ENCODE measurements at places on chromosomes 4 and X.

DNA sequence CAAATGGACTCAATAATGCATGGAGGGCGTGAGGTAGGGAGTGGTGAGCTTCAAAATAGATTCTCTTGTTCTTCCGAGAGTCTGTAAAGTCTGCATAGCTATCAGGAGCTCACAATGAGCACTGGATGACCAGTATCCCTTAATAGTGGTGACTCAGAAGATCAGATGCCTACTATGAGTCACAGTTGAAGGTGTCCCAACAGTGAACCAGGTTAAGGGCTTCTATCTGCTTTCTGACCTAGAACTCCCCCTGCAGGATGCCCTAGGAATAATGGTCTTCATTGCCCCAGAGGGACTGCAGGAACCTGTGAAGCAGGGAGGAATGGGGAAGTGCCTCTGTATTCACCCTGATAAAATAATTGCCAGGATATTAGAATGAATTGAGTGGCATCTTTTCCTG lies 22.1 kb downstream of the DGKK start:
- peak; percentile 47 for DNase-seq

DNA sequence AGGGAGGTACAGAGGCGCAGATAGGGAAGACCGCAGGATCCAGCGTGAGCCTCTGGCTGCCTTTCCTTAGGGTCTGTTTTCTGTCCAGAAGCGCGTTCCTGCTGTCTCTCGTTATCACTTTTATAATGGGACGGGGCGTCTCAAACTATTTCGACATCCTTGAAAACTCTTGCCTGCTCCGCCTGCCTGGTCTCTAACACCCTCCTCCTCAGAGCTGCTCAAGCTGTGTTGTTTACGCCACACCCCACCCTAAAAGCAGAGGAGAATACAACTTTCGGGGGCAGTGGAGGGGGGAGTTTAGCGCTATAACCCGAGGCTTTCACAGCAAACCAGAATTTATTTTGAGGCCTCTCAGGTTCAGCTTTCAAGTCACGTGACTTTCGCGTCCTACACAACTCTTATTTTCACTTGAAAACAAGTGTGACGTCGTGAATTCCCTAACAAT lies 646 bp upstream of the FAM3A start:
- no peak for DNase-seq

DNA sequence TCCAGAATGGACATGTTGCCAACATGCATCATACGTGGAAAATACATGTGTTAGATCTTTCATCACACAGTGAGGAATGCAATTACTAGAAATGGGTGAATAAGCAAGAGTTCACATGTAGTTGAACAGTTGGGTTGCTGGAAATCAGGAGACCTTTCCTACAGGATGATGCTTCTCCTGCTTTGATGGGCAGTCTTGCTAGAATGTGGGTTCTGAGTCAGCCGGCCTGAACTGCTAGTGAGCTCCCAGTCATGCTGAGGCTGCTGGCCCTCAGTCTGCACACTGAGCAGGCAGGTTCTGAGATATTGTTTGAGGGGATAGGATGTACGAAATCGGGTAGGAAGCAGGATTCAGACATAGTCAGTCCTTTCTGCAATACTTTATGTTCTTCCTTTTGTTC lies 20.2 kb downstream of the MSL3 start:
- DNase-seq = no peak

GRCh38 chrX:33385546-33385945 lies 174.2 kb upstream of the DMD start:
- DNase-seq = no peak

GRCh38 chr4:143531380-143531779 lies 17.9 kb downstream of the SMARCA5 start:
- DNase-seq = no peak

DNA sequence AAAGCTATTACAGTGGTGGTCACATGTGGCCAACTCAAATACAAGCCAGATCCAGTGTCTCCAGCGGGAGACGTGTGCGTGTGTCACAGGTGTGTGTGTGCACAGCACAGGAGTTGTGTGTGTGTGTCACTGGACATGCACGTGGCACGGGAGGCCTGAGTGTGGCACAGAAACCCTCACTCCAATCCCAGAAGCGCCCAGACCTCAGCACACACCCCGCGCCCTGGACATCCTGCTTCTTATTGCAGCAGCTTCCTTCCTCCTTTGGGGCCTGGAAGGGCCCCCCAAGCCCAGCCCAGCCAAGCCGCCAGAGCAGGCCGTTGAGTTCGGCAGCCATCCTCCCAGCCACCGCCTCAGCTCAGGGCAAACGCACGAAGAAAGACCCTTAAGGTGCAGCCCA lies 37.9 kb downstream of the ACOX3 start:
- no peak for DNase-seq

DNA sequence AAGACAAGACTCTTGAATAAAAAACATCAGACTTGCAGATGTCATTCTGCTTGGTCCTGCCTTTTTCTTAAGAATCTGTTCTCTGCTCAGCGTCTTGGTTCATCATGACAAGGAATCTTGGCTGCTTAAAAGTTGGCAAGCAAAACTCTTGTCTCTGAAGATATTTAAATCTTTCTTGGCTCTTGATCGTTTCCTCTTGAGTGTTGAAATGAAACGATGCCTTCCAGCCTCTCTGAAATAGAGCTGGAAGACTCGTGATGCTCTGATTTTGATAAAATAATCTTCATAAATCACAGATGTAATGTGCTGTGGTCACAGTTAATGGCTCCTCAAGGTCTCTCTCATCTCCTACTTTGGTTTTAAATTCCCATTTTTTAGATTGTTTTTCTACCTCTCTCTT lies 39.9 kb upstream of the TMEM192 start:
- DNase-seq = no peak

GRCh38 chr4:105599932-105600655 lies 47.7 kb downstream of the ARHGEF38 start:
- DNase-seq = no peak

GRCh38 chrX:73239242-73239641 lies 24.6 kb upstream of the NAP1L2 start:
- no peak for DNase-seq

- DNase-seq = no peak
These were observed 48.2 kb downstream of the FGFBP1 start for GRCh38 chr4:15890246-15890829.

- DNase-seq = no peak
These were observed 33.2 kb downstream of the WFS1 start for GRCh38 chr4:6302869-6303268.

DNA sequence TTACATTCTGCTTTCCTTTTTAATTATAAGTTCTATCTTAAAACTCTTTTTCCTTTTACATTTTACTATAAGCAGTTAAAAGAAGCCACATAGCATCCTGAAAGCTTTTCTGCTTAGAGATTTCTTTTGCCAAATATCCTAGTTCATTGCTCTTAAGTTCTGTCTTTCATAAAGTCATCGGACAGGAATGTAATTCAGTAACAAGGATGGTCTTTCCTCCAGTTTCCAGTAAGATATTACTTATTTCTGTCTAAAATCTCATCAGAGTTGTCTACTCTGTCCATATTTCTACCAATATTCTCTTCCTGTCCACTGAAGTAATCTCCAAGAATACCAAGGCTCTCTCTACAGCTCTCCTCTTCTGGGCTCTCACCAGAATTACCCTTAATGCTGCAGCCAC lies 37.5 kb upstream of the ADH1C start:
- DNase-seq = no peak

- no peak for DNase-seq
These were observed 131.4 kb downstream of the PTTG2 start for GRCh38 chr4:38091636-38092035.

DNA sequence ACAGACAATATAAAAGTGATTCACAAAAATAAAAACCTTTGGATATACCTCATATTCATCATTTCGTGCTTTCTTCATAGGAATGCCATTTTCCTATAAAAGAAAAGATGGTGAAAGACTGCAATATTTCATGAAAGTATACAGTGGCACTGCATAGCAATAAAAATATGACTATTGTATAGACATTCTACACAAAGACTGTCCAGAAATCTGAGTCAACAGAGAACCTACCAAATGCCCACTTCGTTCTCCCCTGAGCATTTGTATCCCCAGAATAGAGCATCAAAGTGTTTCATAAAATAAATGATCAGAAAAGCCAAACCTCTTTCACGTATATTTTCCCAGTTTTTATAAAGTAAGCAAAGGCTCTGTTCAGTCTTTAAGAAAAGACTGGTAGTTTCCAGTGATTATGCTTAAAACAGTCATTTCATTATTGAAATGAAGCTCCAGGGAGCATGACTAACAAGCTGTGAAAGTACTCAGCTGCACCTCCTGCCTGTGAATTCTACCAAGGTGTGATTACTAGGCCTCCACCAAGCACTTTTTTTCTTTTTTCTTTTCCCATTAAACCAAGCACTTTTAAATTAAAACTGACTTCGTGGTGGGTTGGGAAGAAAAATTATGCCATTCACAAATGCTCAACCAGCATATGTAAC lies 20.2 kb downstream of the PPA2 start:
- DNase-seq = peak; percentile 62

DNA sequence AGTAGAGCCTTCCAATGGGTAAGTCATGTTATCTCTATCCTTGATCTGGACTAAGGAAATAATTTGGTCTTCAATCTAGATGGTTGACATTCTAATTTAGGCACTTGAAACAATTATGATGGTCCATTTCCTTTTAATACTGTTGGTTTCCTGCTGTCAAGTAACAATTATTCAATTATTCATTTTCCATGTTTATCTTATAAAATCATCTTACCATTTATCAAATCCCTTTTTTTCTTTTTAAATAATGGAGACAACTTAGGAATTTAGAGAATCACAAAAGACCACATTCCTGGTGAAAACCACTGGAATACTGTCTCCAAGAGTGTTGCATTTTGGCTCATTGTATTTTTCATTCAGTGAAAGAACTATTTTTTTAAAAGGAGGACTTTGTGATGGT lies 148.7 kb upstream of the CTSO start:
- no peak for DNase-seq

DNA sequence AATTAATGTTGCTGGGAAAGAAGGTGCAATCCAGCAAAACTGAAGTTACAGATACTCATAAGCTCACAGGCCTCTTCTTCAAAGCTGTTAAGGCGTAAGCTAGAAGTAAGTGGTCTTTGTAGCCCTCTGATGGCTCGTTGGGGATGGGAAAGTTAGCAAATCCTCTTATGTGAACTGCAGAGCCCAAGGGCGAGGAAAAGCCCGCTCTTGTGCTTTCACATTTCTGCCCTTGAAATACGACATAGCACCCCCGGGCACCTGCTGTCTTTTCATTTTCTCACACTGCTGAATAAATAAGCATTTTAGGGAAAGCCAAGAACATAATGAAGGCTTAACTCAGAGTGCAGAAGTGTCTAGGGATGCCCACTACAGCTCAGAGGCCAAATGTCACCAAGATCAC lies 73.1 kb upstream of the SORBS2 start:
- DNase-seq = no peak

- no peak for DNase-seq
These were observed 174.5 kb downstream of the NKX6-1 start for GRCh38 chr4:84324303-84325245.

- DNase-seq = peak; percentile 12
These were observed 100.2 kb upstream of the IL13RA1 start for GRCh38 chrX:118627084-118627758.

GRCh38 chr4:27684610-27685011 lies 824.0 kb downstream of the STIM2 start:
- peak; percentile 43 for DNase-seq

DNA sequence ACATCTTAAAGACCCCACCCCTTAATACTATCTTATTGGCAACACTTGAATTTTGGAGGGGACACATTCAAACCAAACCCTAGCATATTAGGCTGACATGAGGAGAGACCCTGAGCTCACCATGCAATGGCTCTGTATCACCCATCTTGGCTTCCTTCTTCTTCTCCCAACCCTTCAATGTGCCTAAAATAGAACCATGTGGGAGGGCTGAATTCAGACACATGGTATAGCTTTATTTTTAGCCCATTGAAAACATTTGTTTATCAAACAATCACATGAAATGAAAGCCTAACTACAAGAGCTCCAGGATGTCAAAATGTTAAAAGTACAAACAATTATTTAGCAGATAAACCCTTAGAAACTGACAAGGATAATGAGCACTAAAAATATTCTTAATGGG lies 81.6 kb downstream of the RASL11B start:
- DNase-seq = no peak

DNA sequence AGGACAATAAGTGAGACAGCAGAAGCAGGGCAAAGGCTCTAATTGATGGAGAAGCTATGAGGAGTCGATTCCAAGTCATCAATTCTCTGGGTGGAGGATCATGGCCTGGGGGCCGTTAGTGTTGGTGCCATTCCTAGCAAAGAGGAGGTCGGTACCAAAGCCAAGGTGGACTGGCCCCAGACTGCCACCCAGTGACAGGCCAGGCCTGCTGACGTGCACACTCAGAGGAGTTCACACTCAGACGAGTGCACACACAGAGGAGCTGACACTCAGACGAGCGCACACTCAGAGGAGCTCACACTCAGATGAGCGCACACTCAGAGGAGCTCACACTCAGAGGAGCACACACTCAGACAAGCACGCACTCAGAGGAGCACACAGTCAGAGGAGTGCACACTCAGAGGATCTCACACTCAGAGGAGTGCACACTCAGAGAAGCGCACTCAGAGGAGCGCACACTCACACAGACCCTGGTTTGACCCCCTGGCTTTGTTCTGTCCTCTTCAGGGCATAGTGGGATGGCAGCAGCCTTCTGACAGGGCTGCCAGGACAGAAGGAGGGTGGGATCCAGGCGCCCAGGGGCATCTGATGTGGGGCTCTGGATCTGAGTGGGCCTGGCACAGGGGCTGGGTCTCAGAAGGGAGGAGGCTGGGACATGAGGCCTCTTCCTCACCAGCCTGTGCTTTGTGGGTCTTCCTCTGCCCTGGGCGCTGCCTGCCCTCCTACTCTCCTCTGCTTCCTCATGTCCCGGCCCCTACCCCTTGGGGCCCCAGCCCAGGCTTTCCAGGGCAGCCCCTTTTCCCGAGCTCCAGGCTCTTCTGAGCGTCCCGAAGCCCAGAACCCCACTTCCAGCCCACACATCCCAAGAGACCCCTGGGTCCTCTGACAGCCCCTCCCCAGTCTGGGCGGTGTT lies 41.7 kb upstream of the NKX1-1 start:
- DNase-seq = no peak

GRCh38 chr4:113645771-113646441 lies 115.6 kb downstream of the CAMK2D start:
- DNase-seq = no peak

- no peak for DNase-seq
These were observed 20.9 kb downstream of the MPP1 start for GRCh38 chrX:154784149-154784995.

- no peak for DNase-seq
These were observed 25.0 kb upstream of the CWH43 start for GRCh38 chr4:48960988-48961635.

DNA sequence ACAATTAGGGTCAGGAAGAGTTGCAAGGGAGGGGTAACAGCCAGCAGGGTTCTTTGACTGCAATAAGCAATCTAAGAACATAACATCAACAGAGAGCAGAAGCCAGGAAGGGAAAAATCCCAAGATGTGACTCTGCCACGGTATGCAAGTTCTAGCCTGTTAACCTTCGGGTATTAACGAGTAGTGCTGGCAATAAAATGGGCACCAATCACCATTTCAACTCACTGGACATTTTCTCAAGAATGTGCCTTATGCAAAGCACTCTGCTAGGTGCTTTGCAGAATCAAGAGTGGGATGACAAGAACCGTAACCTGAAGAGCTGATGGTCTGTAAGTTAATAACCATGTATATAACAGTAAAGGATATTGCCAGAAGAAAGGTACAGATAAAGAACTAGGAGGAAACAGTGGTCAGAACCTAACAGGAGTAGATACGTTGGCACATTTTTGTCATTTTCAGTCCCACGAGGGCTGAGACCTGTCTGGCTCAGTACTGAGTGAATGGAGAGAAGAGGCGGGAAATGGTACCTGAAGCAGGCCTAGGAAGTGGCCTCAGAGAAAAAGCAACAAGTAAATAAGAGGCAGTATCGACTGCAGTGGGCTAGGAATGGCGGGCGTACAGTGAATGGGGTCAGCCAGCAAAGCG lies 2.7 kb downstream of the ELOVL6 start:
- peak; percentile 5 for DNase-seq

Data from activated CD4-positive, alpha-beta T cell treated with anti-CD3 and anti-CD28 coated beads, Interleukin-2, Interleukin-4, amounts not matched to agents 100 ng/mL and 50 ng/mL, durations not matched to agents 16 hours and 8 hours (primary cell).